CD8-positive, alpha-beta memory T cell (primary cell): ENCODE measurements at places on chromosomes 1 and 21.

DNA sequence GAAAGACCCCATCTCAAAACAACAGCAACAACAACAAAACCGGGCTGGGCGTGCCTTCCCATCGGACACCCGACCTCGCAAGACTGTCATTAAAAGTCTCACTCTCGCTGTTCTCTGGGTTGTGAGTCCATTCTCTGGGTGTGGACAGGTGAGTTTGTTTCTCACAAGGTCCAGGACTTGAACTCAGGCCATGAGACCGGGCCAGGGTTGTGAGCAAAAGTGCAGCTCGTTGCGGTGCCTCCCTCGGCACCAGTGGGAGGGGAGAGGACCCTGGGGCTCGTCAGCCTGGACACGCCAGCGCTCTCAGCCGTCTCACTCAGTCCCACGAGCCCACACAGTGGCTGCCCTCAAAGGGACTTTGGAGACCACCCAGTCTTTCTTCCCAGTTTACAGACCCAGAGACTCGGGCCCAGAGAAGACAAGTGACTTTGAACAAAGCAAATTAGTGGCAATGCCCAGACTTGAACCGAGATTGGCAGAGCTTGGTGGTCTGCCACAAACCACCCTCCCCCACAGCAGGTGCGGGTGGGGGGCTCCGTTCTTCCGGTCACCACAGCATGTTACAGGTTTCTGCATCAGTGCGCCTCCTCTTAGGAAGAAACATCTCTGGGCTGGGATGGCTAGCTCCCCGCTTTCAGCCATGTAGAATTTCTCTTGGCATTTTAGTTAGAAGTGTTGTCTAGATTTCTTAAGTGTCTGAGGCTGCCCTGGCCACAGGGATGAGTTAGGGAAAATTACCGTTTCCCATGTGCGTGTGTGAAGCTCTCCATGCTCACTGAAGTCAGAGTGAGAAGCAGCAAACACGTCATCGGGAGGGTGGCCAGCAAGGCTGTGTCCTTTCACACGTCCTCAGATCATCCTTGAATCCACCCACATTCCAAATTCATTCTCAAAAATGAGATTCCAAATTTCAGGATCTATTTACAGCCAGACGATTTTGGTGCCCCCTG lies 28.3 kb downstream of the LRRC3 start:
- DNase-seq: no peak
- no peak overlapping the region for H3K4me3 ChIP-seq
- no peaks in the 10 kb centered on the region for H3K27me3 ChIP-seq
- no peak overlapping the region for H3K27ac ChIP-seq
- no peaks in the 10 kb centered on the region for H3K36me3 ChIP-seq

GRCh38 chr1:37237948-37238347 lies 203.6 kb upstream of the GRIK3 start:
- no peak overlapping the region for H3K4me3 ChIP-seq
- H3K27me3 ChIP-seq: no peaks in the 10 kb centered on the region
- no peak overlapping the region for H3K27ac ChIP-seq
- no peaks in the 10 kb centered on the region for H3K36me3 ChIP-seq
- H3K4me1 ChIP-seq: no peaks in the 10 kb centered on the region
- no peak for DNase-seq

- H3K27me3 ChIP-seq: no peaks in the 10 kb centered on the region
- no peaks in the 10 kb centered on the region for H3K4me1 ChIP-seq
- no peak overlapping the region for H3K27ac ChIP-seq
- no peak overlapping the region for H3K4me3 ChIP-seq
- H3K36me3 ChIP-seq: no peaks in the 10 kb centered on the region
These were observed 65.0 kb upstream of the POU3F1 start for GRCh38 chr1:38111589-38111988.

DNA sequence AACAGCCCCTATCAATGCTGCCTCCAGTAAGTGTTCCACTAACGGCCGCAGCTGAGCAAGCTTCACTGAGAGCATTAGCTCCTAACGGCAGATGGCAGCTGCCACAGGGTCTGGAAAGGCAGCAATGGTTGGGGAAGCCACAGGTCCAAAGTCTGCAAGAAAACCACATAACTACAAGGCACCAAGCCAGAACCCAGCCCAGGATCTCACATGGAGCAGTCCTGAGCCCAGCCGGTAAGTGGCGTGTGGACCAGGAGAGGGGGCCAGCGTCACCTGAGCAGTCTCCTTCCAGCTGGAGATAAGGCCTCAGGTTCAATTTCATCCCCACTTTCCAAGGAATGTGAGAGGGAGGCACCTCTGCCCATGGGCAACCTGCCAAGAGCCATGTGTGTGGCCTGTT lies 13.2 kb downstream of the SYT2 start:
- DNase-seq: no peak
- H3K4me1 ChIP-seq: no peaks in the 10 kb centered on the region
- H3K27ac ChIP-seq: no peak overlapping the region
- H3K4me3 ChIP-seq: no peak overlapping the region

DNA sequence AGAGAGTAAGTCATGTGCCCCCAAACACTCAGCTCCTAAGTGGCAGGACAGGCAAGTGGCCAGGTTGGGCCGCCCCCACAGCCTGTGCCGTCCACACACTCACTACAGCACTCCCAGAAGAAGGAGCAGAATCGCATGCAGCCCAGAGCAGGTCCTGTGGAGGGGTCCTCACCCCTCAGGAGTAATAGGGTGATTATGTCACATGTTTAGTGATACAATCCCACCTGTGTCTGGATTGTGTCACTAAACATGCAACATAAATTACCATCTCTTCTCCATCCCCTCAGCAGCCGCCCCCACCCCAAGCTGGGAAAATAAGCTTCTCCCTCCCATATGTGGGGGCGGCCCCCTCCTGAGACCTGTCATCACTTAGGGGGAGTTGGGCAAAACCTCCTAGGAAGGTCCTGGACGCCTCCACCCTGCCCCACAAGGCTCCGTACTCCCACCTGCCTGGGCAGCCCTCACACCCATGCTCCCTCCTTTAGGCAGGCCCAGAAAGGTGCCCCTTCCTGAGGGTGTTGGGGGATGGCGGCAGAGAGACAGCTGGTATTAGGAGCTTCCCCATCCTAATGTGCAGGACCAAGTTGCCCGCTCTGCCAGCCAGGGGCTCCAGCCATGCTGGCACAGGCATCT lies 56.9 kb downstream of the STUM start:
- H3K4me3 ChIP-seq: no peak overlapping the region
- no peaks in the 10 kb centered on the region for H3K4me1 ChIP-seq
- H3K27me3 ChIP-seq: no peaks in the 10 kb centered on the region
- H3K36me3 ChIP-seq: no peaks in the 10 kb centered on the region
- DNase-seq: no peak

GRCh38 chr1:223082914-223083313 lies 60.1 kb downstream of the TLR5 start:
- H3K4me1 ChIP-seq: no peaks in the 10 kb centered on the region
- H3K4me3 ChIP-seq: no peak overlapping the region
- H3K27ac ChIP-seq: no peak overlapping the region
- no peaks in the 10 kb centered on the region for H3K36me3 ChIP-seq
- no peaks in the 10 kb centered on the region for H3K27me3 ChIP-seq
- no peak for DNase-seq

DNA sequence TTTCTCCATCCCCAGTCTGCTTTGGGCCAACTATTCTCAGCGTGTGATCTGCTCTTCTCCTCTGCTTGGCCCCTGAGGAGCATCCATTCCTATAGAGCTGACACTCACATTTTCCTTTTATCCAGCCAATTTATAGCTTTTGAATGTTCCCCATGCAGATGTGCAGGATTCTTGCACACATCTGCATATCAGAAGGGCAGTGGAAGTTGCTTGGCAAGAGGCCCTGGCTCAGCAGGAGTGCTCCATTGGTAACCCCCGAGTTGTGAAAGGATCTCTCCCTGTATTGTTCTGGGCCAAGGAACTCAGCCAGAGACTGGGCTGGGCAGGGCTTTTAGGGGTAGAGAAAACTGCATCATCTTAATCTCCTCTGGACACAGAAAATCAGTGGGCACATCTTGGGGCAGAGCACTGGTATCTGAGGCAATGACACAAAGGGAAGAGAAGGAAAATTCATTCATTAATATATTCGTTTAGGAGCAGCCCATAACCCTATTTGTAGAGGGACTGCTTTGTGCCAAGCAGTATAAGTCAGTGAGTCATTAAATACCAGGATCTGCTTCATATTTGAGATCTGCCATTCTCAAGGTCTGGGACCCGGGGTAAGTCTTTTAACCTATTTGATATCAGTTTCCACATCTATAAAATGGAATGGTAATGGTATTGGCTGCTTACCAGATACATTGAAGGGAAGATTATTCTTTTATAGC lies 31.0 kb upstream of the BEND5 start:
- DNase-seq: no peak
- H3K27me3 ChIP-seq: no peaks in the 10 kb centered on the region
- H3K36me3 ChIP-seq: no peaks in the 10 kb centered on the region
- H3K4me3 ChIP-seq: no peak overlapping the region
- H3K27ac ChIP-seq: no peak overlapping the region
- H3K4me1 ChIP-seq: no peaks in the 10 kb centered on the region
